ENCODE measurements at places on chromosomes 13 and 19. TPM values are rescaled to one million over a fixed set of nuclear protein-coding genes. Genes with fewer than 3 reads are reported as not detected.

DNA sequence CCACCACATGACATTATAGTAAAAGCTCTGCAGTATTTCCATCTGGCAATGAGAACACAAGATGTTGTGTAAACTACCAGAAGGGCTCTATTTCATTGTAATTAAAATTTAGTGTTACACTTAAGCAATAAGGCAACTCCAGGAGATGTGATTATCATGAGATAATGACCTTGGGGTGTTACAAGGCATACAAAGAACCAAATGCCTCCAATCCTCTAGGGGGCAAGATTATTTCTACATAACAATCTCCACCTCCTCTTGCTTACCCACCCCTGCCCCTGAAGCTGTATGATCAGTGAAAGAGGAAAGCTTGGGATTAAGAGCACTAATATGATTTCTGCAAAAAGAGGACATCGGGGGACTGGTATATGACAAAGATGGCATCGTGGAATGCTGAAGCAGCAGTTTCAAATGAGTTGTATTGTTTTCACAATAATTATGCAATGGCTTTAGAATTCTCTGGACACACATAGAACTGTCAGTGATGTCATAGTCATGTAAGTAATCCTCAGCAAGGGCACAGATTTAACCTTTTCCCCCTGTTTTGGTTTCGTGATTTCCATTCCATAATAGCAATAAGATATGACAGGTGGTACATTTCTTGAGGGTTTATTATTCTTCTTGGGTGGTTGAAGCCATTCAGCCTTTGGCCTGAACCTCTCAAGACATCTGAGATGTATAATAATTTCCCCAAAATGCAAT lies 295.3 kb downstream of the MZT1 start:
- no peak for DNase-seq

DNA sequence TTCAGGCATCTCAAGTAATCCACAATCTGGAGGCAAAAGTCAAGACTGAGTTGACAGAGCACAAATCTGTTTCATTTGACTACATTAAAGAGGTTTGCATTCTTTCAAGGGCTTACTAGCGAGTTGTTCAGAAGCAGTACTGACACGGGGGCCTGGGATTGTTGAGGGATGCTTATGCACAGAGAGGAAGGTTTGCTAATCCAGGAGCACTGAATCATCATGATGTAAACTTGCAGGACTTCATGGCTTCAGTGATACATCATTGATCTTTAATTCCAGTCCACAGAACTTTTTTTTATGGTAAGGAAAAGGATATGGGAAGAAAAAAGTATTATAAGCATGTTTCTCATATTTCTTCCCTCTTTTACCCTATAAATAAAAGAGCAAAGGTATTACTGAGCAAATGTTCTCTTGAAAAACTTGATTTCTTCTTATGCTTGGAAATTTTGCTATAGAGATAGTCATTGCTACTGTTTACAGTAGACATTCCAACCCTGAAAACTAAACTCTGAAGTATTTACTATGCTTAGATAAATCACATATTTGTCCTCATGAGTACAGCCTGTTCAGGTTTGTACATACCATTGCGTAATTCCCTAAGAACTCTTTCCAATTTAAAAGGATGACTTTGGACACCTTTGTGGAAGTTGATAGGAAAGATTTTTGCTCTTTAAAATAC lies 65.8 kb upstream of the KPNA3 start:
- DNase-seq, result peak; percentile 61

DNA sequence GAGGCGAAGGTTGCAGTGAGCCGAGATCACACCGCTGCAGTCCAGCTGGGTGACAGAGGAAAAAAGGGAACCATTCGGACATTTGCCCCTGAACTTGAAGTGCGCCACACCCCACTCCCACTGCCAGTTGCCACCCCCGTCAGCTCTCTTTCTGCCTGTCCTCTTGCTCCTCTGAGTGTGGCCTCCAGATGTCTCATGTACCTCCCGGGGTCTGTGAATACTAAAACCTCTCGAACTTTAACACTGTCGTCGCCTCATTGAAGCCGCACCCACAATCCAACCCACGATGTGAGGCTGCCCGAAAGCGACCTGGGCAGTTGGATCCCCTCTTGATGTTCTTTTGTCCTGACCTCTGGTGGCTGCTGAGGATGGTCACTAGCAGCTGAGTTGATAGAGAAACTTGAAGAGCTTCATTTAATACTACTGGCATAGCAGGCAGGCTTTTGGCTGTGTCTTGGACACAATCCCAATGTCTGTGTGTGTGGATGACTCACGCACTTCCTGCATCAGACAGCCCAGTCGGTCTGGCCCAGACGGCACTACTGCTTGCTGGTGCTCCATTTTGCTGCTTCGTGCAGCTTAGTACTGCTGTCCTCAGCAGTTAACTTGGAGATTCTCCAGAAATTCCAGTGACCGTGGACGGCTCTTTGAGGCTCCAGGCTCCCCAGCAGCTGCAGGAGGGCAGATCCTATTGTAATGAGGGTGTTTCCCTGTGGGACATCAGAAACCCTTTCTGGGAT lies 4.2 kb downstream of the FPR3 start:
- peak; percentile 49 for DNase-seq

DNA sequence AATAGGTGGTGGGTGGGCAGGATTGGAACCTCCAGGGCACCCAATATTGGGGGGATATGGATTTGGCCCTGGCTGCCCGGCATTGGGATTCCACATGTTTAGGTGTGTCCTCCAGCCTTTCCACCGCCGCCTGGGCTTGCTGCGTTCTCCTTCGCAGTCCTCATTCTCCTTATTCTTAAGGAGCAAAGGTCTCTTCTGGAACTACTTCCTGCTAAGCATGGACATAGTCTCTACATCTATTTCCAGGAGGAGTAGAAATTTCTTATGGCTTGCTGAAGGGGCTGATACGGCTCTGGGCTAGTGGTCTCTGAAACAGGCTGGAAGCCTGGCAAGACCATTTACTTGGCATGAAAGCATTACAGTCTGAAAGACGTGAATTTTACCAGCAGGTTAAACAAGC lies 9.2 kb upstream of the FCGBP start:
- no peak for DNase-seq

MCEMP1 gene
- total RNA-seq, result not detected

RGL3 gene
- 100 TPM for total RNA-seq

SLC1A5 gene
- 264 TPM for total RNA-seq
